Placental pericyte (primary cell): ENCODE measurements at places on chromosomes 12 and 14. TPM values are rescaled to one million over a fixed set of nuclear protein-coding genes. Genes with fewer than 3 reads are reported as not detected.

Gene PTGER2
- total RNA-seq = 6.3 and 9.7 TPM in 2 replicates

Gene TMEM121
- total RNA-seq = 3.3 and 5.7 TPM in 2 replicates

Gene VASH1
- 2.0 and 6.3 TPM in 2 replicates for total RNA-seq

Gene LBHD2
- total RNA-seq = not detected in 2 replicates

Gene C12orf50
- total RNA-seq = not detected in 2 replicates

Gene BMP4
- total RNA-seq = 18.9 and 29.1 TPM in 2 replicates

Gene CMAS
- total RNA-seq = 15.8 and 20.9 TPM in 2 replicates

Gene VDR
- 23.9 and 57.3 TPM in 2 replicates for total RNA-seq

Gene TAS2R10
- 0.44 and 1.9 TPM in 2 replicates for total RNA-seq

Gene PHLDA1
- total RNA-seq = 131 and 380 TPM in 2 replicates

Gene KRT8
- 217 and 272 TPM in 2 replicates for total RNA-seq

Gene ASPG
- not detected in 2 replicates for total RNA-seq

Gene CPSF2
- total RNA-seq = 28.0 and 45.8 TPM in 2 replicates

Gene CPM
- total RNA-seq = 1.5 and 7.3 TPM in 2 replicates

Gene RHOJ
- 1.5 and 2.4 TPM in 2 replicates for total RNA-seq

Gene TMEM229B
- total RNA-seq = 0.43 and 0.88 TPM in 2 replicates

Gene SYCP3
- under 0.01 TPM in 2 replicates for total RNA-seq

Gene BAG5
- 23.6 and 35.8 TPM in 2 replicates for total RNA-seq

Gene MYF6
- not detected in 2 replicates for total RNA-seq

Gene KLHL33
- total RNA-seq = under 0.01 TPM in 1 of 2 replicates, not detected in the other

Gene SCN8A
- total RNA-seq = 0.88 and 13.3 TPM in 2 replicates

Gene TEX22
- under 0.01 TPM in 1 of 2 replicates, not detected in the other for total RNA-seq

Gene ZC2HC1C
- 0.22 and 2.3 TPM in 2 replicates for total RNA-seq

Gene SLC25A47
- total RNA-seq = not detected in 2 replicates

Gene KRT78
- not detected in 2 replicates for total RNA-seq

Gene CCDC175
- not detected in 2 replicates for total RNA-seq

Gene AQP6
- not detected in 2 replicates for total RNA-seq

Gene GPR137C
- 0.43 and 0.44 TPM in 2 replicates for total RNA-seq

Gene OR4N5
- not detected in 2 replicates for total RNA-seq

Gene POC1B
- total RNA-seq = 10.3 and 22.9 TPM in 2 replicates

Gene PPM1H
- total RNA-seq = 0.88 and 1.6 TPM in 2 replicates

Gene LRRC10
- not detected in 2 replicates for total RNA-seq

Gene ZNF385A
- total RNA-seq = 1.1 and 1.3 TPM in 2 replicates

Gene CLEC2D
- total RNA-seq = 3.5 and 5.4 TPM in 2 replicates

Gene PPP1R1A
- not detected in 2 replicates for total RNA-seq

Gene HSPA2
- total RNA-seq = 19.2 and 21.4 TPM in 2 replicates

Gene E2F7
- total RNA-seq = 46.2 and 92.8 TPM in 2 replicates

Gene KRT81
- 0.14 TPM in 1 of 2 replicates, not detected in the other for total RNA-seq

Gene BCL11B
- total RNA-seq = not detected in 2 replicates

Gene NTS
- not detected in 2 replicates for total RNA-seq

Gene TRPV4
- total RNA-seq = 0.44 and 0.57 TPM in 2 replicates

Gene CAPZA3
- total RNA-seq = not detected in 2 replicates

Gene RPL10L
- total RNA-seq = not detected in 2 replicates

Gene NEUROD4
- total RNA-seq = not detected in 2 replicates

Gene TAS2R7
- total RNA-seq = not detected in 2 replicates

Gene CD163
- total RNA-seq = 0.43 TPM in 1 of 2 replicates, not detected in the other

Gene MYL2
- total RNA-seq = not detected in 2 replicates

Gene POTEG
- not detected in 2 replicates for total RNA-seq
